ENCODE measurements at places on chromosomes 11 and 22. TPM values are rescaled to one million over a fixed set of nuclear protein-coding genes. Genes with fewer than 3 reads are reported as not detected.

Gene TMEM151A
- total RNA-seq = 0.75 TPM

Gene FAM83F
- 12.1 TPM for total RNA-seq

Gene BAD
- total RNA-seq = 28.2 TPM

Gene HEPHL1
- total RNA-seq = not detected

Gene MYO7A
- 7.5 TPM for total RNA-seq

Gene SULT4A1
- 0.37 TPM for total RNA-seq

Gene KRTAP5-2
- total RNA-seq = not detected

DNA sequence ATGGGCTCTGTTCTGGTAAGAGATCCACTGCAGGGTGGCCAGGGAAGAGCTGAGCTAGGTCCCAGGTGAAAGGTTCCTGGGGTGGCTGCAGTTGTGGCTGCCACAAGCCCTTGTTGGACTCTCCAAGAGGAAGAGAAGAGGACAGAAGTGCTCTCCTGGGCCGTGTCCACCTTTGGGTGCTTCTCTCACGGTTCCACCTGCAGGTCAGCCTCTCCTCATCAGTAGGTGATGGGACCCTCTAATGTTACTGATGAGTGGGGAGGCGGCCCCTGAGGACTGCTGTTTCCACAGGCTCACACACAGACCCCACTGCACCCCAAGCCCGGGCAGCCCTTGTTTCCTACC lies 804.9 kb downstream of the BRD1 start:
- no peak overlapping the region for H3K4me3 ChIP-seq
- H3K4me1 ChIP-seq = no peaks in the 10 kb centered on the region
- no peak for DNase-seq
- no peak overlapping the region for H3K27ac ChIP-seq

- no peak overlapping the region for H3K27ac ChIP-seq
- H3K36me3 ChIP-seq = no peaks in the 10 kb centered on the region
- DNase-seq = no peak
- no peak overlapping the region for H3K4me3 ChIP-seq
- peaks cover 11% of the 10 kb centered on the region for H3K27me3 ChIP-seq
These were observed 51.4 kb downstream of the GRIK4 start for GRCh38 chr11:120562806-120563425.

DNA sequence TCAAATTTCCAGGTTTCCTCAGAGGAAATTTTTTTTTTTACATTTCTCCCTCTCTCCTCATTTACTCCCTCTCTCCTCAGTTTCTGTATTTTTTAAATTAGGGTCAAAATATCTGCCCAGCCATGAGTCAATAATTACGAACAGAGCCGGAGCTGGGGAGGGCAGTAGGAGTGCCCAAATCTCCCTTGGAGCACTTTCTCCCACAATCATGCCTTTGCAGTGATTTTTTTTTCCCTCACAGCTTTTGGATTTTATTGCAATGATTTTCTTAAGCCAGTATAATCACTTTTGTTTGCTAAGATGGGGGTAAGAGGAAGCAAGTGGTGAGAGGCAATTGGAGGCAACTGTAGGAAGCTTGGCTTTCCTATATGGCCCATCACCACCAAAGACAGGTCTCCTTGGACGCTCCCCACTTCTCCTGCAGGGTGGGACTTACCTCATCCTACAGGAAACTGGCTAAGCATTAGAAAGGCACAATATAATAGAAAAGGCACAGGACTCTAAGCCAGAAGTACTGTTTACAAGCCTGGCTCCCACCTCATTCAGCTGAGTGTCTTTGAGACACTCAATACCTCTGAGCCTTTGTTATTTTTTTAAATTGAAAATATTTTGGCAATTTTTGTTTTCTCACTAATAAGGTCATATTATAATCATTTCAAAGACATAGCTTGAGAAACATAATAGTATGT lies 192.6 kb upstream of the PITPNB start:
- H3K27me3 ChIP-seq = no peaks in the 10 kb centered on the region
- peaks cover 8% of the 10 kb centered on the region for H3K4me1 ChIP-seq
- no peak overlapping the region for H3K27ac ChIP-seq
- DNase-seq = no peak
- no peak overlapping the region for H3K4me3 ChIP-seq

DNA sequence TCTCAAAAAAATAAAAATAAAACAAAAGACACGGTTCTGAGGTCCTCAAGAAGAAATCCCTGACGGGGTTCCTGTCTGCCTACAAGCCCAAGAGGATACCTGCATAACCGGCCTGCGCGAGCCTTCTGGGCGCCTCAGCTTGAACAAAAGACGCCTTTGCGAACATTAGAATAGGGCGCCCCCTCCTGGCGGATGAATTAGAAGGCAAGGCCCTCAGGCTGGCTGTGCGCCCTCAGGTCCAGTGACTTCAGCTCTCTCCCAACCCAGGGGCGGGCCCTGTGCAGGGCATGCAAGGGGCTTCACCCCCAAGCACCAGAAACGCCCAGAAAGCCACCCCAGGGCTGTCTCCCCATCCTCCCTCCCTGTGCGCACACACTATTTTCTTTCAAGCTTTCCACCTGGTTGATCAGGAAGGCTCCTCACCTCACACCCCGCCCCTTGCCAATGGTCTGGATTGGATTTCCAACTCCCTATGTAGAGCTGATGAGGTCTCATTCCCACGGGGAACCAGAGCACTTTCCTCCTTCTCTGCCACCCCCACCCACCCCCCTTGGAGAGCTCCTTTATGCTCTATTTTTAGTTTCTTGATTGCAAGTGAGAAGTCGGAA lies 273.3 kb downstream of the BUD13 start:
- no peak overlapping the region for H3K4me3 ChIP-seq
- no peaks in the 10 kb centered on the region for H3K27me3 ChIP-seq
- no peaks in the 10 kb centered on the region for H3K36me3 ChIP-seq
- DNase-seq = peak; percentile 28

- H3K27ac ChIP-seq = peak overlapping the region; percentile 78
- H3K36me3 ChIP-seq = no peaks in the 10 kb centered on the region
- no peak for DNase-seq
- no peaks in the 10 kb centered on the region for H3K27me3 ChIP-seq
- H3K4me1 ChIP-seq = peaks cover 25% of the 10 kb centered on the region
- peak overlapping the region; percentile 37 for H3K4me3 ChIP-seq
These were observed 118.5 kb downstream of the APOL5 start for GRCh38 chr22:35835998-35836691.

- H3K27me3 ChIP-seq = no peaks in the 10 kb centered on the region
- no peaks in the 10 kb centered on the region for H3K4me1 ChIP-seq
- H3K4me3 ChIP-seq = no peak overlapping the region
- DNase-seq = no peak
- H3K36me3 ChIP-seq = no peaks in the 10 kb centered on the region
These were observed 11.7 kb downstream of the SEC14L2 start for GRCh38 chr22:30408388-30409102.

GRCh38 chr22:43722444-43722843 lies 89.7 kb downstream of the EFCAB6 start:
- H3K27me3 ChIP-seq = no peaks in the 10 kb centered on the region
- DNase-seq = no peak
- H3K4me1 ChIP-seq = no peaks in the 10 kb centered on the region
- H3K27ac ChIP-seq = no peak overlapping the region

DNA sequence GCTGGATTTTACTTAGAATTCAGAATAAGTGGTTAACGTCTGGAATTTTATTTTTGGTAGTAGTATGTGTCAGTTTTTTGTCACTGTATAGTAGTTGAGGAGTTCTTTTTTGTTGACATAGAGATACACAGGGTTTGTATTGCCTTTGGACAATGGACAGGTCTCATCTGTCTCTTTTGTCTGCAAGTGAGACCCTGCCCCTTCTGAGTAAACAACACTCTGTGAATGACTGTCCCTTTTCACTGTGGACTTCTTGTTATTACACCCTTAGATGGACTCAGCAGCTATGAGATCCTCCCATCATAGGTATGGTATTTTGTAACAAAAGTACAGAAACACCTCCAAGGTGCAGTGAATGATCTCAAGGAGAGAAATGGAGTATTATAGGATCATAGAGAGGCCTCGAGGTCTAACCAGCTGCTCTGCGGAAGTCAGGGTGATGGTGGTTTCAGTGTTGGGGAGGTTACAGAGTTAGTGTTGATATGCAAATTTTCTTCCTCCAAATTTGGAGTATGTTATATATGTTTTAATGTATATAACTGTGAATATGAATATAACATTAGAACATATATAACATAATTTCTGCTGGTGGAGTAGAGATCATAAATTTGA lies 7.8 kb downstream of the PPP6R3 start:
- H3K4me1 ChIP-seq = peaks cover 44% of the 10 kb centered on the region
- H3K27ac ChIP-seq = no peak overlapping the region
- no peak overlapping the region for H3K4me3 ChIP-seq

- H3K27me3 ChIP-seq = no peaks in the 10 kb centered on the region
- no peak for DNase-seq
- H3K27ac ChIP-seq = peak overlapping the region; percentile 31
These were observed 4.1 kb upstream of the GAS2L1 start for GRCh38 chr22:29302402-29302680.

GRCh38 chr11:21552911-21553310 lies 640.0 kb upstream of the ANO5 start:
- H3K4me1 ChIP-seq = no peaks in the 10 kb centered on the region
- no peaks in the 10 kb centered on the region for H3K27me3 ChIP-seq
- H3K36me3 ChIP-seq = no peaks in the 10 kb centered on the region
- H3K4me3 ChIP-seq = no peak overlapping the region
- no peak for DNase-seq

GRCh38 chr11:132898676-132899075 lies 633.6 kb downstream of the OPCML start:
- H3K36me3 ChIP-seq = no peaks in the 10 kb centered on the region
- no peaks in the 10 kb centered on the region for H3K4me1 ChIP-seq
- H3K27me3 ChIP-seq = no peaks in the 10 kb centered on the region
- no peak overlapping the region for H3K27ac ChIP-seq
- DNase-seq = no peak
- H3K4me3 ChIP-seq = no peak overlapping the region

- no peaks in the 10 kb centered on the region for H3K36me3 ChIP-seq
- no peak overlapping the region for H3K4me3 ChIP-seq
- no peaks in the 10 kb centered on the region for H3K4me1 ChIP-seq
- no peaks in the 10 kb centered on the region for H3K27me3 ChIP-seq
- H3K27ac ChIP-seq = no peak overlapping the region
These were observed 43.6 kb downstream of the LRRC32 start for GRCh38 chr11:76626921-76627401.

- H3K36me3 ChIP-seq = no peaks in the 10 kb centered on the region
- peaks cover 5% of the 10 kb centered on the region for H3K4me1 ChIP-seq
- no peak overlapping the region for H3K27ac ChIP-seq
- DNase-seq = no peak
- H3K4me3 ChIP-seq = no peak overlapping the region
These were observed 73.7 kb downstream of the PHF21A start for GRCh38 chr11:46047520-46047919.

GRCh38 chr11:15327786-15328231 lies 213.1 kb downstream of the INSC start:
- no peaks in the 10 kb centered on the region for H3K4me1 ChIP-seq
- H3K27me3 ChIP-seq = no peaks in the 10 kb centered on the region
- H3K4me3 ChIP-seq = no peak overlapping the region
- no peaks in the 10 kb centered on the region for H3K36me3 ChIP-seq
- DNase-seq = peak; percentile 27
- H3K27ac ChIP-seq = no peak overlapping the region

- no peak overlapping the region for H3K27ac ChIP-seq
- no peak overlapping the region for H3K4me3 ChIP-seq
- H3K27me3 ChIP-seq = no peaks in the 10 kb centered on the region
These were observed 37.7 kb downstream of the OR4C45 start for GRCh38 chr11:50070389-50070788.

GRCh38 chr11:95849087-95849825 lies 59.0 kb downstream of the CEP57 start:
- no peak overlapping the region for H3K27ac ChIP-seq
- no peaks in the 10 kb centered on the region for H3K27me3 ChIP-seq
- no peak overlapping the region for H3K4me3 ChIP-seq
- H3K4me1 ChIP-seq = no peaks in the 10 kb centered on the region

- H3K4me1 ChIP-seq = peaks cover 10% of the 10 kb centered on the region
- no peak for DNase-seq
- H3K27ac ChIP-seq = peak overlapping the region; percentile 66
- H3K4me3 ChIP-seq = peak overlapping the region; percentile 87
- no peaks in the 10 kb centered on the region for H3K36me3 ChIP-seq
These were observed 441 bp upstream of the RPS6KA4 start for GRCh38 chr11:64358536-64358906.
